ENCODE measurements at places on chromosomes 4 and X.
A peak's percentile ranks its signal among the peaks of the same experiment; 100 is the strongest.

GRCh38 chrX:132146456-132146855 is 18.6 kb upstream of the FRMD7 start:
- DNase-seq, result no peak

DNA sequence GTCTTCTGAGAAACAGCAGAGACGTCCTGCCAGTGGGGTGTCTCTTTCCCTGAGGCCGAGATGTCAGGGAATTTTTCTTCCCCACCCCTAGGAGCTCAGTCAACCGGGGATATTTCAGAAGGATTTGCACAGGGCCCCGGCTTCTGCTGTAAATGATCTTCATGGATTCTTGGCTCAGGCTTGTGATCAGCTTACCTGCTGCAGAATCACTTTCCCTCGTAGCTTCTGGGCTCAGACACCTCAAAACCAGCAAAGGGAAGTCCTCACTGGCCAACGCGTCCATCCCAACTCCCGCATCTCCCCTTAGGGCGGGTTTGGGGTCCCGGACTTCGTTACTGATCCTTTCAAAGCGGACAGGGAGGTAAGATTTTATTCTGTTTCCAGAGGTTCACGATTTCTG is 212.7 kb downstream of the SHOX start:
- DNase-seq, result no peak

DNA sequence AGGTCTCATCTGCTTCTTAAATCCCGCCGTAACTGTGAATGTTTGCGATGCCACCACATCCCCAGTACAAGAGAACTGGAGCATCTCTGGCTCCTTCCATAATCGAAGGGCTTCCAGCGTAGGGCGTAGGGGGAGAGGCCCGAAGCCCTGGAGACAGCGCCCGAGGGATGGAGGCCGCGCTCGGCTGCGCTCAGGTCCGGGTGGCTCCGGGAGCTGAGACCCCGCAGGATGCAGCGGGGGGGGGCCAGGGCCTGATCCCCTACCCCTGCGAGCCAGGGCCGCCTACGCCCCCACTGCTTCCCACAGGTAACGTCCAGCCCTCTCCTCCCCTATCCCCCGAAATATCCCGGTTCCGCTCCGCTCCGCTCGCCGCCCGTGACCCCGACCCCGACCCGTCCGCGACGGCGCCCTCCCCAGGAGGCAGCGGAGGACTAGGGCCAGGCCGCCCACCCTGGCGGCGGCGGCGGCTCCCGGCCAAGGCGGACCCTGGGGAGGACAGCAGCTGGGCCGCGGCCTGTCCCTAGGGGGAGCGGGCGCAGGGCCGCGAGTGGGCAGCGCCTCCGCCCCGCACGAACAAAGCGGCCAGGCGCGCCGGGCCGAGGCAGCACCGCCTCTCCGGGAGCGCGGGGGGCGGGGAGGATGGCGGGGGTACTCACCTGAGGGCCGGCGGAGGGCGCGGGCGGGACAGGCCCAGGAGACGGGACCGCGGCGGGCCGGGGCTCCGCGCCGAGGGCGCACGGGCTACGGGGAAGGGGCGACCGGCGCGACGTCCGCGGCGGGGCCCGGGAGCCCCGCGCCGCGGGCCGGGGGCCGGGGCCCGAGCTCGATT is 723 bp downstream of the WDFY3 start:
- peak; percentile 13 for DNase-seq

GRCh38 chr4:113541933-113542332 is 219.6 kb downstream of the CAMK2D start:
- no peak for DNase-seq

DNA sequence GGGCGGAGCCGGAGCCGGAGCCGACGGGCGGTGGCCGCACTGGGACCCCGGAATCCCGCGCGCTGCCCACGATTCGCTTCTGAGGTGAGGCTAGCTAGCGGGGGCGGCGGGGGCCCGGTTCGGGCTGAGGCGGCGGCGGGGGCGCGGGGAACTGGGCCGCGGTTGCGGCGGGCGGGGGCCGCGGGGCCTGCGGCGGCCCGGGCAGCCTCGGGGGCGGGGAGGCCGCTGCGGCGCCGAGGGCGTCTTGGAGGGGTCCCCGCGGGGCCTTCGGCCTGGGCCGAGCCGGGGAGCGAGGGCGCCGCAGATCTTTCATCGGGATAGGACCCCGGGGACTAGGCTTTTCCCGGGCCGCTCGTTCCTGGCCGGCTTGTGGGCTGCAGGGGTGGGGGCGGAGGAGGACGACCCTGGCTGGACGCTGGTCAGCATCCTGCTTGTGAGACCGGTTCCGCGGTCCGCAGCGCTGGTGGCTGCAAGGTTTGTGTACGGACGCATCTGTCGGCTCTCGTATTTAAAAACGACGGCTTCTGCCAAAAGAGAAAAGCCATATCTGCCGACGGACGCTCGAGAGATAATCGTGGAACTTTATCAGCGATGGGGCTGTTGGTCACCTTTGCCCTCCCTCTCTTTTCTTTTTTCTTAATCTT is 419 bp downstream of the ADD1 start:
- peak; percentile 21 for DNase-seq

DNA sequence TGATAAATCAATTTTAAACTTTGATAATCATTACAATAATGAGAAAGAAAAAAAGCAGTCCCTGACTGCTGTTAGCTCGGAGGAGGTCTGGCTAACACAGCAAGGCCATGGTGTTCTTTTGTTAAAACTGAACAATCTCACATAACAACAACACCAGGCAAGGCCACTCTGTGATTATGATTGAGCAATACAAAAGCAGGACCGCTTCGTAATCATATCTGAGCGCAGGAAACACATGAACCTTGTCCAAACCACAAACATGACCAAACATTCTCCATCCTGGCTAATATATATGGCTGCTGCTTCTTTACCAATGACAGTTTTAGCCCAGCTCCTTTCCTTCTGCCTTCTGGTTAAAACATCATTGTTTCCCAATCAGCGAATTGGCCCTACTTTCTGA is 76.8 kb upstream of the DDX53 start:
- peak; percentile 15 for DNase-seq

GRCh38 chr4:98185279-98185678 is 42.0 kb upstream of the STPG2 start:
- DNase-seq, result no peak

DNA sequence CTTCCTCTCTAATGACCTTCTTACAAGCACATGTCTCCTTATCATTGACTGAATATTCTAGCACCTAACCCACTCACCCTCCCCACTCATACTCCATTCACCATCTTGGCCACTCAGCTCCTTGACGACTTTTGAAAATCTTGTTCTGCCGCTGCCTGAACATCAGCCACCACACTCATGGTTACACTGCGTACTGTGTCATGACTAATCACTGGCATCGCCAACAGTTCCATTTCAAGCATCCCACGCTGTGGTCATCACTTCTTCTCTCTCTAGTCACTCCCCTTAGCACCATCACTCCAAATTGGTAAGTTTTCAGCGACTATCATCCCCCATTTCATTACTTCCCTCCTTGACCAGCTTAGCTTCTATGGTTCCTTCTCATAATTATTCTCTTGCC is 352.8 kb downstream of the MAPK10 start:
- no peak for DNase-seq

DNA sequence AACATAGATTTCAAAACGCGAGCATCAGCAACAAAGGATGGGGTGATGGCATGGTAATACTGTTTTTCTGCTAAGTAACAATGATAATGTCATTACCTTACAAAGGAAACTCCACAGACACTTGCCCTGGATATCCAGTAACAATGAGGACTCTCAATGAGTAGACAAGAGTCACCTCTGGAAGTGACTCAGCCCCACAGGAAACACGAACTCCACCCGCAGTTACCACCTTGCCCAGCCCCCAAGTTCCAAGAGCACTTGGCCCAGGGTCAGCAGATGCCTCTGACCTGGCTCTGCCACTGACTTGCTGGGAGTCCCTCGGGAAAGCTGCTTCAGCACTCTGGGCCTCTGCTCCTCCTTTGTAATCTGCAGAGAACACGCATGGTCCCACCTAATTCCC is 110.3 kb upstream of the MAP3K15 start:
- no peak for DNase-seq

DNA sequence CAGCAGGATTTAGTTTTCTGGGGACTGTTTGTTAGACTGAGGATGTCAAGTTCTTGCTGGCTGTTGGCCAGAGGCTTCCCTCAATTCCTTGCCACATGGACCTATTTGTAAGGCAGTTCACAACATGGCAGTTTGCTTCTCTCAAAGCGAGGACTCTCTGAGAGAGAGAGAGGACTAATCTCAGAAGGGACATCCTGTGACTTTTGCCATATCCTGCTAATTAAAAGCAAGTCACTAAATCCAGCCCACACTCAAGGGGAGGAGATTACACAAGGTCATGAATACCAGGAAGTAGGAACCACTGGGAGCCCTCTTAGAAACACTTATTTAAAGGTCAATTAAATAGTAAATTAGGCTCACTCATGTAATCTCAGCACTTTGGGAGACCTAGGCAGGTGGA is 38.2 kb downstream of the PPP1R2C start:
- DNase-seq, result peak; percentile 2

GRCh38 chr4:42708625-42709024 is 51.7 kb upstream of the ATP8A1 start:
- no peak for DNase-seq

GRCh38 chrX:47854474-47854873 is 17.8 kb downstream of the ZNF81 start:
- DNase-seq, result peak; percentile 29

- DNase-seq, result no peak
Observed at GRCh38 chrX:40434443-40434842, 146.3 kb upstream of the ATP6AP2 start.

DNA sequence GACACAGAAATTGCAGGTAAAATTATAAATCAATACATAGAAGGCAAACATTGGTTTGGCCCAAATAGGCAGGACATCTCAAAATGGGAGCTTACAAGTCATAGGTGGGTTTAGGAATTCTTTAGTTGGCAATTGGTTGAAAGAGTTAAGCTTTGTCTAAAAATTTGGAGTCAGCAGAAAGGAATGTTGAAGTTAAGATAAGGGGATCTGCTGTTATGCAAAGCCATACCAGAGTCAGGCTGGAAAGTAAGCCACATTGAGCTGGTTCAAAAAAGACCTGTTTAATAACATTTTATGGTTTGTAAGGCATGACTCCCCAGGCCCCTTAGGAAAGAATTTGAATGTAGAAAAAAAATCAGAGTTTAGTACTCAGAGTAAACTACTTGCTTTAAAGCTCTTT is 92.6 kb downstream of the IL13RA2 start:
- no peak for DNase-seq

- no peak for DNase-seq
Observed at GRCh38 chr4:89156174-89156914, 45.0 kb downstream of the TIGD2 start.

- no peak for DNase-seq
Observed at GRCh38 chrX:13699183-13699826, 10.4 kb downstream of the RAB9A start.

Data from Kasumi-1 (cell line).